ENCODE measurements at places on chromosomes 4 and X.

GRCh38 chr4:61671599-61671998 lies 471.5 kb downstream of the ADGRL3 start:
- DNase-seq: no peak

DNA sequence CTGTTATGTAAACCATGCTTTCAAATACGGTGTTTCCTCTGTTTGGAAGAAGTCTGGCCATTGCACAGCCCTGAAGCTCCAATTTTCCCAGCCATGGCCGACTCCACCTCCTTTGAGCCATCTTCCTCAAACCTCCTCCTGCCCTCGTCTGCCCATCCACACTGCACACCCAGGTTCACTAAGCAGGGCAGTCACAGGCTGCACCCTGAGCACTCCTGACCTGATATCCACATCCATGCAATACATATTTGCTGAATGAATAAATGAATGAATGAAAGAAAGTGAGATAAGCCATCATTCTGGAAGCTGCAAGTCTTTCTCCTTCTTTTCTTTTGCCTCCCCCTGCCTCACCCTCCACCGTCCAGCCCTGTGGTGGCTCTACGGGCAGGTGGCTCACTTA lies 22.2 kb downstream of the XG start:
- DNase-seq: no peak

- no peak for DNase-seq
Measured at GRCh38 chr4:104818579-104818978, 323.9 kb upstream of the CXXC4 start.

- no peak for DNase-seq
Measured at GRCh38 chr4:10598829-10599228, 85.7 kb downstream of the CLNK start.

- no peak for DNase-seq
Measured at GRCh38 chr4:7062816-7063215, 5.0 kb downstream of the GRPEL1 start.

GRCh38 chr4:125780164-125780563 lies 465.4 kb downstream of the FAT4 start:
- no peak for DNase-seq

GRCh38 chrX:101485212-101485949 lies at the start of gene ARMCX4:
Gene ARMCX4 (plus strand): TSS chrX:101485456. CDS start chrX:101488590, 3,134 bp downstream.
- peak; percentile 32 for DNase-seq

GRCh38 chrX:37060999-37061398 lies 52.8 kb downstream of the FAM47C start:
- no peak for DNase-seq

GRCh38 chrX:121337816-121338215 lies 290.4 kb downstream of the GLUD2 start:
- no peak for DNase-seq

DNA sequence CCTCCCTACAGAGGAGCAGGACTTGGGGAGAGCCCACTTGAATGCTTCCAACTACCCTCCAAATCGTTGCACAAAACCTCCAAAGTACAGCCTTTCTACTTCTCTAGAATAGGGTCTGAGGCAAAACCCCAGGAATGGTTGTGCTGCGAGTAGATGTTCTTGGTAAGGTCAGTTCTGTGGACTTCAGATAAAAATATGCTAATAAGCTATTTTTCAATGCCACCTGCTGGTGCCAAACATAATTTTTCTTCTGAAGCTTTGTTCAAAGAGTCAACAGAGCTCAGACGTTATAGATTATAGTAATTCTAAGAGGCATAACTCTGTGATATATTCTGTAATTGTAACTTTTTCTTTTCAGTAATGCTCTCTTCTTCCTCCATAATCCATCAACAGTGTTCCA lies 425.7 kb downstream of the GPAT3 start:
- DNase-seq: no peak

GRCh38 chr4:166121897-166122296 lies 248.9 kb downstream of the TLL1 start:
- no peak for DNase-seq

DNA sequence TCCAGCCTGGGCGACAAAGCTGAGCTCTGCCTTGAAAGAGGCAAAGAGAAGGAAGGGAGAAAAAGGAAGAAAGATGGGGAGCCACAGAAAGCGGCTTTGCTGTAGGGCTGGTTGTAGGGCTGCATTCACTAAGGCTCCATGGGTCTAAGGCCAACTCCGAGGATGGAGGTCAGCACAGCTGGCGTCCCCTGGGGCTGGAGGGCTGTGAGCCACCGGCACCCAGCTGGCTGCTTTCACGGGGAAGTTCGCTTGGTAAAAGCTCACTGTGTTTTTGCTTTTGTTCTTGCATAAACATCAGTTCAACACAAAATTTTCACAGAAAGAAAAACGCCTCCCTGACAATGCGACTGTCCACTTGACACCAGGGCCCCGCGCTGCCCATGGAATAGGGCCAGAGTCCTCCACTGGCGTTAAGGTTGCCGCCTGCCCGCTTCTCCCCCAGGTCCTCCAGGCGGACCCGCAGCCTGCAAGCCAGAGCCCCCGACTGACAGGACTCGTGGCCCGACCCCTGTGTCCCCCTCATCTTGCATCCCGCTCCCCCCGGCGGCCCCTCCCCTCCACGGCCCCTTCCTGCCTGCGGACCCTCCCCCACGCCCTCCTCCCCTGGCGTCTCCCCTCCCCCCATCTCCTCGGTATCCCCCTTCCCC lies 1.1 kb downstream of the RNF212 start:
- no peak for DNase-seq

DNA sequence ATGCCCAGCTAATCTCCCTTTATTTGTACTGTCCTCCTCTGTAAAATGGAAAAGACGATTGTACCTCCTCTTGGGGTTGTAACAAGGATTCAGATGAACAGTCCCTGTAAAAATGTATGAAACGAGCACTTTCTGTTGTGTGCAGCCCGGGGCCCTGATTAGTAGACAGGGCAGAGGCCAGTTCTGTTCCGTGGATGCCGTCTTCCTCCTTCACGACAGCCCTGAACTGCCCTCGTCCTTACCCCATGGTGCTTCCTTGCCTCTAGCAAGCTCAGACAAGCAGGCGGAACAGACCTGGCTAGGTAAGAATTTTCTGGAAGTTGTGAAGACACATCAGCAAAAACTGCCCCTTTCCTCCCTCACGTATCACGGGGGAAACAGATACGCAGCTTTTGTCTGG lies 22.3 kb upstream of the TADA2B start:
- no peak for DNase-seq

- no peak for DNase-seq
Measured at GRCh38 chr4:27068151-27068867, 207.7 kb downstream of the STIM2 start.

DNA sequence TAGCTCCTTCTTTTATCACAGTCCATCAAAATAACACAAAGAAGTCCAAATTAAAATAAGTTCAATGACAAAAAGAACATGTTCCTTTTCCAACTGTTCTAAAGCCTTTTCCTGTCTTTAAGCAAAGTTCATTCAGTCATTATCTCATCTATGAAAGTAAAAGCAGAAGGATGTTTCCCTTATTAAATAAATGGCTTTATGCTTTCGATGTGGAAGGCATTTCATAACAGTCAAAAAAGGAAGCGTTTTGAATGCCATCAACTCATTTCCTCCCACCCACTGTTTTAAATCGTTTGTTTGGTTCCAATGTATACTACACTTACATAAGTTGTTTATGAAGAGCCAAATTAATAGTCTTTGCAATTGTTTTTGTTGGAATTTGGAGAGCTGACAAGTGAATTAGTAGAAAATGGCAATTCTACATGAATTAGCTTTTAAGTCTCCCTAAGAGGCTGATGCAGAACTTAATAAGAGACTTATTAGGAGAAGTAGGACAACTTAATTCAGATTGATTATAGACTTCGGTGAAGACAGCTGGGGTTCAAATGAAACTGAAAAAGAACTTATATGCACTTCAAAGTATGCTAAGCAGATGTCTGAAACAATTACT lies 392.6 kb upstream of the FTHL17 start:
- no peak for DNase-seq

DNA sequence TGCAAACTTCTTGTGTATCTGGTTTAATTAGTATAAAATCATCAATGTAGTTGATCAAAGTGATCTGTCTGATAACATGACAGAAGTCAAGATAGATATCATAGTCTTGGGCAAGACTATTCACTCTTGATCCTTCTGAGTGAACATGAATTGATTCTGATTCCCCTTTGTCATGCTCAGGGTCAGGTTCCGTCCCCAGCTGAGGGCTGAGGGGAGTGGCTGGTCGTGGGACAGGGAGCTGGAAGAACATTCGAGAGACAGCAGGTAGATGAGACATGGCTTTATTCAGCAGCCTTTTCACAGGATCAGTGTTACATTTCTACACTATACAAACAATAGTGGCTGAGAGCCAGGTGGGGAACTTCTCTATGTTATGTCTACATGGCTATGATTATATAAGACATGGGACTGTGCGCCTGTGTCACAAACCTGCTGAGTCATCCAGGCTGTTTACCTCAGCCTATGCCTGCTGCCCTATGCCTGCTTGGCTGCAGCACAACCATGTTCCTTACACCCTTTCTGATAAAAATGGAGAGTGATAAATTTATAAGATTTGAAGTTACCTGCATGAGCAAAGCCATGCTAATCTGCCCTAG lies 586.9 kb upstream of the NR3C2 start:
- no peak for DNase-seq

GRCh38 chrX:31021537-31021936 lies 50.3 kb downstream of the FTHL17 start:
- peak; percentile 50 for DNase-seq

- DNase-seq: no peak
Measured at GRCh38 chr4:185143601-185143969, 519 bp downstream of the SLC25A4 start.

- DNase-seq: no peak
Measured at GRCh38 chr4:107780665-107781064, 44.1 kb upstream of the SGMS2 start.

DNA sequence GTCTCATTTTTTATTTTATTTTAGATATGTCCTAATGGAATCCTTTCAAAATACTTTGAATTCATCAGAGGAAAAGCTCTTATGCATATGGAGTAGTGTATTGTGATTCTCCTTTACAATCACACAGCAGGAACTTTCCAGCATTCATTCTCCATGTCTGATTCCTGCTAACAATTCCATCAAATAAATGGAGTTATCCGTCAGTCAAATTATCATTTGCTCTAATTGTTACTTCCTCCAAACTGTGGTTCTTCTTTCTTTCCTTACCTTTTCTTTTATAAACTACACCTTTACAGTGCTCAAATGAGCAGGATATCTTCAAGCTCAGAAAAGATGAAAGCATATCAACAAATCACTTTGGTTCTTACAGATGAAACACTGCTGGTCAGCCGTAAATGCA lies 80.4 kb downstream of the EPHA5 start:
- DNase-seq: no peak

GRCh38 chr4:108937066-108937465 lies 174.2 kb upstream of the ETNPPL start:
- DNase-seq: no peak

DNA sequence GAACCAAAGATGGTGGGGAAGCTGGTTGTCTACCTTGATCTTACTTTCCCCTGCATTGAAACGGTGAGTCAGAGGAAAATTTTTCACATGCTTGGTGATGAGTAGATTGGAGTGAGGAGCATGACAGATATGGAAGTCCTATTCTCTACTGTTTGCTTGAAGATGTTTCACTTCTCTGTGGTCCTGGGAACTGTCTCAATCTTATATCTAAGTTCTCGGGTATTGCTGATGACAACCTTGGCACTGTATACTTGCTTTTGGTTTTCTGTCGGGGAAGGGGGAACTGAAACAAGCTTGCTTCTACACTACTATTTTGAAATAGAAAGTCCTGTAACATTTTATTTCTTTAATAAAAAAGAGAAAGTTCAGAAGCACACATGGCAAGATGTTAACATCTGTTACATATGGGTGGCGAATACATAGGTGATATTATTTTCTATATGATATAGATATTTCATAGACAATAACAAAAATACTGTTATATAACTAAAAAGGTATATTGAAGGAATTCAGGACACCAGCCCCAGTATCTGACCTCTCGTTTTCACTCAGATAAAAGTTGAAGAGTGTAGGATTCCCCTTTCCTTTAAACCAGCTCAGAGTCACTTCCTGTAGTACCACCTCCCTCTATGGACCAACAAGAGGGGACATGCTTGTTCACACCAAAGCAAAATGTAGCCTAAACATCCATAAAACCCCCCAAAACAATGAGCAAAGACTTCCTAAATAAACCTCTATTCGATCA lies 88.8 kb downstream of the FMR1NB start:
- no peak for DNase-seq

- no peak for DNase-seq
Measured at GRCh38 chr4:8316251-8316771, 46.8 kb downstream of the HTRA3 start.

DNA sequence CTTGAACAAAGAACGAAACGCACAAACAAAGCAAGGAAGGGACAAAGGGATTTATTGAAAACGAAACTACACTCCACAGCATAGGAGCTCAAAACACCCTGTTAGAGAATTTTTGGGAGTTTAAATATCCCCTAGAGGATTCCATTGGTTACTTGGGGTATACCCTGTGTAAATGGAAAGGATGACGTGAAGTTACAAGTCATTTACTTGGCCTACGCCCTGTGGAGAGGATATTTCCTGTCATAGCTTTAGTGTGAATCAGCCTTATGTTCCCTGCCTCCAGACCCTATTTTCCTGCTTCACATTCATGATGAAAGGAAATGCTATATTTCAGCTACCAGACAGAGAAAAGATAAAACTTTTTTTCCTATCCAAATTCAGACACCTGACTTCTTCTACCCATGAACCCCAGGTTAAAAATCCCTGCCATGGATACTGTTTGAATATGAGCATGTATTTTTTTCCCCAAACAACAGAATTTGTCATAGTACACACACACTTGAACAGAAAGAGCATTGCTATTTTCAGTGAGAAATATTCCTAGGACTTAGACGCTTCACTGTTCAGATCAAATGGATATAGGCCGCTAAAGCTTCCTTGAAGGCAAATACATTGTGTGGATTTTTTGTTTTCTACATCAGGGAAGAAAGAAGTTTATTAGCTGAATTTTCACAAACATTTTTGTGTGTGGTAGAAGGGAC lies 20.4 kb downstream of the PIN4 start:
- no peak for DNase-seq

DNA sequence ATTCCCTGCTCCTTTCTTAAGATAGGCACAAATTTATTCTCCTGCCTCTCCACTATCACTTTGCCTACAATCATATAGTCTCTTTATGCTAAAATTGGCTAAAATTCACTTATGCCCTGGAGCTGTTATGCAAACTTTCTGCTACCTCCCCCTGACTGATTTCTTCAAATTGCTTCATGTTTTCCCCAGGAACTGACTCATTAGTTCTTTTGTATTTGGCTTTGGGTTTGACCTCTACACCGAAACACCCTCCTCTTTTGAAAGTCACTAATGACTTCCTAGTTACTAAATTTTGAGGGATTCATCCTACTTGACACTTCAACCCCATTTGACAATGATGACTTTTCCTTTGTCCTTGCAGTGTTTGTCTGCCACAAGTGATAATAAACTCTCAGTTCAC lies 222.6 kb downstream of the NDST4 start:
- no peak for DNase-seq

- DNase-seq: no peak
Measured at GRCh38 chrX:9942086-9942485, 25.1 kb upstream of the CLDN34 start.

DNA sequence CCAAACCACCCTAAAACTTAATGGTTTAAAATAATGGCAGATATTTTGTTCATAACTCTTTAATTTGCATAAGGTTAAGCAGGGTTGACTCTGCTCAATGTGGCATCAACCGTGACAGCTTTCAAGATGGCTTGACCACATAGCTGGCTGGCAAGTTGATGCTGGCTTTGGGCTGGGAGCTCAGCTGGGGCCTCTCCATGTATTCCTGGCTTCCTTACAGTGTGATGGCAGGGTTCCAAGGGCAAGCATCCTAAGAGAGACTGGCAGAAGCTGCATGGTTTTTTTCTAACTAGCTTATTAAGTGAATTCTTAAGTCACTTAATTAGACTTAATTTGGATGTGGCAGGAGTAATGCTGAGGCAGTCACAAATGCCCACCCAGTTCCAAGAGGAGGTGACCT lies 4.5 kb downstream of the RP2 start:
- no peak for DNase-seq
